ENCODE measurements at places on chromosomes 16 and 17. TPM values are rescaled to one million over a fixed set of nuclear protein-coding genes. Genes with fewer than 3 reads are reported as not detected.

Gene CDK5R1
- total RNA-seq, result 2.5 TPM

Gene CSH1
- total RNA-seq, result not detected

Gene CRYM
- total RNA-seq, result 0.29 TPM

GRCh38 chr17:42111871-42112551, 503 bp downstream of the DHX58 start:
- DNase-seq, result no peak

All from H4 (cell line).